Fibroblast of skin of right biceps (primary cell): ENCODE measurements at places on chromosomes 4 and X.

DNA sequence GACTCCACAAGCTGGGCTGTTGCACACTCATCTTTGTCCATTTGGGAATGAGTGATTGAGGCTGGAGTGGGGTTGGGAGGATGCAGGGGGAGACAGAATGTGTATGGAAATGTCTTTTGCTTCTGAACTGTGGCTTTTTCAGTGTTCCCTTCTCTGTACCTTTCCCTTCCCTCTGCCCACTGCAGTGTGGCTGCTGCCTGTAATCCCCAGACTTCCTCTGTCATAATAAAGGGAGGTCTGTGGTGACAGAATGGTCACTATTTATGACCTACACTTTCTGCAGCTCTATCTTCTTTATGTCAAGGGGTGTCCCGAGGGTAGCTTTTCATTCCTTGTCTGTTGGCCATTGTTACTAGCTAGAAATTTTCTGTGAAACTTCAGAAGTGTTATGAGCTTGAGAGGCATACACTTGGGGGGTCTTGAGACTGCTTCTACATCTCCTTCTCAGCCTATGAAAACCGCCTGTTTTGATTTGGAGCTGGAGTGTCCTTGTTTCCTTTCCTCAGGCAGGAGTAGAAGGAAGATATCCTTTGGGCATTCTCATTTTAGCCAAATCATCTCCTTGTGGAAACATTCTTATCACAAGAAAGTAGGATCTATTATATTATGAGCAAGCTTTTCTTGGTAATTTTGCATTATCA lies 63.0 kb downstream of the ANK2 start:
- no peak for DNase-seq

- DNase-seq, result peak; percentile 1
Observed at GRCh38 chrX:17192106-17192505, 182.9 kb upstream of the NHS start.

- no peak for DNase-seq
Observed at GRCh38 chr4:38582889-38583470, 81.0 kb upstream of the KLF3 start.

DNA sequence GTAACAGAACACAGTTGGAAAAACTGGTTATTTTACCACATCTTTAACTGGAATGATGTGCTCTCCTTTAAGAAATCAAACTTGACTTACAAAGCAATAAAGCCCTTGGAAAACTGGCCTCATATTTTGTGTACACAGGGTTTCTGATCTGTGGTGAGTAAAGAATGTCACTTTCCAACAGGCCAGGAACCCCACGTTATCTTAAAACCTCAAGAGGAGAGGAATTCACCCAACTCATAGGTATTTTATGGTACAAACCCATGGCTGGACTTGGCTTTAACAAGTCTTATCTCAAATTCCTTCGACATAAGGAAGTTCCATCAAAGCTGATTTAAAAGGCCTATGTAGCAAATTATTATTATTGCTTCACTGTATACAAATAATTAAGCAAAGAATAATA lies 1735.1 kb downstream of the PCDH7 start:
- DNase-seq, result no peak

- no peak for DNase-seq
Observed at GRCh38 chr4:52950226-52950625, 88.1 kb downstream of the RASL11B start.

DNA sequence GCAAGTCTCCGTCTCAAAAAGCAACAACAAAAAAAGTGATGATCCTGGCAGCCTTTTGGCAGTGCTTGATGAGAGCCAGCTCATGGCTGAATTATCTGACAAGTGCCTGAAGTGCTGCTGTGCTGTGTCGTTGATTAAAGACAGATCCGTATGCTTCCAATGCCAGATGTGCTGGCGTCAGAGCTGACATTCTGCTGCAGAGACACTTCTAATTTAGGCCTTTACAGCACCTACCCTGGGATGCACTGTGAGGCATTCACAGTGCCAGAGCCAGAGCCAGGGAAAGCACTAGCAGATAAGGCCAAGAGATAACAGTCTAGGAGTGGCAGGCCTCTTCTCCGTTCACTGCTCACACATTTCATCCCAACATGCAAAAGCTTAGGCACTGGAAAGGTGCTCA lies 995.5 kb downstream of the RAB28 start:
- no peak for DNase-seq

DNA sequence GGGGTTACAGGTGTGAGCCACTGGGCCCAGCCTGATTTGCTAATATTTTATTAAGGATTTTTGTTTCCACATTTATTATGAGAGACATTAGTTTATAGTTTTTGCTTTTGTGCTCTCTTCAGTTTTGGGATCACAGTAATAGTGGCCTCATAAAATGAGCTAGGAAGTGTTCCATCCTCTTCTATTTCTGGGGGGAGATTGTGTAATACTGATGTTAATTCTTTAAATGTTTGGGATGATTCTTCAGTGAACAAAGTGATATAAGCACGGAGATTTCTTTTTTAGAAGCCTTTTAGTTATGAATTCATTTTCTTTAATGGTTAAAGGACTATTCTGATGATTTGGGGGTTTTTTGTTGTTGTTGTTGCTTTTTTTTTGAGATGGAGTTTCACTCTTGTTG lies 41.3 kb downstream of the RBMX start:
- peak; percentile 4 for DNase-seq

- DNase-seq, result no peak
Observed at GRCh38 chr4:84319124-84319523, 180.0 kb downstream of the NKX6-1 start.

- DNase-seq, result no peak
Observed at GRCh38 chr4:165058666-165059065, 5.0 kb downstream of the TRIM75 start.

- DNase-seq, result no peak
Observed at GRCh38 chrX:96752781-96753180, 68.1 kb downstream of the DIAPH2 start.

- no peak for DNase-seq
Observed at GRCh38 chrX:6909396-6909795, 238.1 kb upstream of the STS start.

- DNase-seq, result peak; percentile 5
Observed at GRCh38 chrX:121579016-121579760, 531.8 kb downstream of the GLUD2 start.

- peak; percentile 16 for DNase-seq
Observed at GRCh38 chrX:109036624-109037023, 300.3 kb upstream of the IRS4 start.

DNA sequence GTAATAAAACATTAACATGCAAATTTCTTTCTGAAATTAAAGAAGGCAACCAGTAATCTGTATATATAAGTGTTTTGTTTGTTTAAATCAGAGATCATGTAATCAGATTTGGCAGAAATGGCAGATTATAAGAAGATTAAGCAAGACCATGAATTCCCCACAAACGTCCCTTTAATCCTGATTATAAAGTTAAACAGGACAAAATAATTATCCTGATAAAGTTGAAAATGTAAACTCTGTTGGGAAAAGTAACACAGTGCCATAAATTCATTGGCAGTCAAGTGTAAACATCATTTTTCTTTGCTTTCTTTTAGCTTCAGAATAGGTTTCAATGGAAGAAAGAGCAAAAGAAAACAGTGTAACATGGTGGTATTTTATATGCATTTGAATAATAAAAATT lies 256.3 kb downstream of the KCNIP4 start:
- DNase-seq, result no peak

DNA sequence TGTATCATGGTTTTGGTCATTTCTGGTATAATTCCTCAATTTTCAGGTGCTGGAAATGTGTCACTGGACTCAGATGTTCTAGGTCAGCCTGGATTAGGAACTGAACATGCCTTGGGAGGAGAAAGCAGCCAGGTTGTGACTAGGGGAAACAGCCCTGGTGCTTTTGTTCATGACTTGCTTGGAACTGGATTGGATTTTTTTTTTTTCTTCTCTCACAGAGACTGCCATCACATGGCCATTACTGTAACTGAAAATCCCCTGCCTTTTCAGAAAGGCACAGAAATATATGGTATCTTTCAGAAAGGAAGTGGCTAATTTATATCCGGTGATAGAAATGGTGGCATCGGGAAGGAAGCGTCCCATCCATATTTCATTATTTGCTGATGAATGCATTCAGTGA lies 34.6 kb downstream of the SEPTIN11 start:
- peak; percentile 75 for DNase-seq

DNA sequence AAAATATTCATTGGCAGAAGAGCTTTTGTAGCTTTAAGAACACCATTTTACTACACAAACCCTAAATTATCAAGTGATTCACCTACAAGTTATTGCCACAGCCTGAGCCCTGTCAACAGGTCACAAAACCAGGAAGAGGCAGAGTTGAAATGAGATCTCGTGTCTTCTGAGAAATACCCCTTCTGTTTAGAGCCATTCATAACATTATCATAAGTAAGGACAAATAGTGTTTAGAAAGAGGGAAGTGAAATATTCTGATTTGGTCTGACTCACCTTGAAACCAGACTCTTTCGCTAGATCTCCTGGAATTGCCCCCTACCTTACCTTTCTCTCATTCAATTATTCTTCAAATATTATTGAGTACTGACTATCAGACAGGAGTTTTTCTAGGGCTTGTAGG lies 5.9 kb downstream of the ETDB start:
- DNase-seq, result no peak

DNA sequence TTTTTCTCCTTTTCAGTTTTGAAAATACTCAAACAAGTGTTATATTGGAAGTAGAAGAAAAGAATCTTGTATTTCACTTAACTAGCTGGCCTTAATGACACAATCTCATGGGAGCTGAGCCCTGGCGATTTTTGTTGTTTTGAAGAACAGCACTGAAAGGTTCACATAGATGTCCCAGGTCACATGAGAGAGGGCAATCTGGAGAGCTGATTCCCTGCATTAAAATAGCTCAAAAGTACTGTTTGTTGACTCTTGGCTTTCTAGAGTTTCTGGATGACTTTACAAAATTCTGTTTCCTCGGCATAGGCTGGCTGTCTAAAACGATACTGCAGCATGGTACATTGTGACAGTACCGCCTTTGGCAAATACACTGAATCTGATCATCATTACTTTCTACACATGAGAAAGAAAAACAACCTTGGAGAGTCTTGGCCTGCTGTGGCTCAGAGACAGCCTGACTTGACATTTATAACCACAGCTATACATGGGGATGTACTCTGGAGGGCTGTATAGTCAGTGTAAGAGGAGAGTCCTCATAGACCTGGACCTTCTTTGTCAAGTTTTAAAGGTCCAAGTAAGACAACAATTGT lies 119.8 kb upstream of the PDLIM3 start:
- DNase-seq, result no peak

DNA sequence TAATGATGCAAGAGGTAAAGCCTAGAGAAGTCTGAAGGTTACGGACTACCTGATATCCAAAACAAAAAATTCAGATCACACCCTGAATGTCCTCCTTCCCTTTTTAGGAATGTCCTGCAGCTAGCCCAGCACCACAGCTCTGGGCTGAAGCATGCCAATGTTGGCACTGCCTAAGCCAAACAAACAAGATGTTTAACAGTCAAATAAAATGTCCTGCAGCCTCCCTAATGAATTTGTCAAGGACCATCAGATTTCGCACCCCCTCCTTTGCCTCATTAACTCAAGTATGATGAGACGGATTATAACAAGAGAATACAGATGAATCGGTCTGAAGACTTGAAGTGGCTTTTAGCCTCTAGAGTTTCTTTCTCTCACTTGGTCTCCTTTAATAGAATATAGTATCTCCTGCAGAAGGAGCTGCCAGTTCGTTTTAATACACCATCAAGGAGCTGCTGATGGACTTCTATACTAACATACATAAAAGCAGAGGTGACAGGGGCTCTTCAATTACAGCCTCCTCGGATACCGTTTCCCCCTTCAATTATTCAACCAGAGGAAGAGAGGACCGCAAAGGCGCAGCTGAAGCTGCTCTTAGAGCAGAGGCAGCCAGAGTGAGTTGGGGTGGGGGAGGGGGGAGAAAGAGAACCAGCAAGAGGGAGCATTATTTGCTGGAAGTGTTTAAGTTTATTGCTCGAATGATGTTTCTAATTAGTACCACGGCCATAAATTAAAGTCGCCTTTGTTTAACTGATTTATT lies 3.0 kb upstream of the MAB21L2 start:
- DNase-seq, result peak; percentile 36

DNA sequence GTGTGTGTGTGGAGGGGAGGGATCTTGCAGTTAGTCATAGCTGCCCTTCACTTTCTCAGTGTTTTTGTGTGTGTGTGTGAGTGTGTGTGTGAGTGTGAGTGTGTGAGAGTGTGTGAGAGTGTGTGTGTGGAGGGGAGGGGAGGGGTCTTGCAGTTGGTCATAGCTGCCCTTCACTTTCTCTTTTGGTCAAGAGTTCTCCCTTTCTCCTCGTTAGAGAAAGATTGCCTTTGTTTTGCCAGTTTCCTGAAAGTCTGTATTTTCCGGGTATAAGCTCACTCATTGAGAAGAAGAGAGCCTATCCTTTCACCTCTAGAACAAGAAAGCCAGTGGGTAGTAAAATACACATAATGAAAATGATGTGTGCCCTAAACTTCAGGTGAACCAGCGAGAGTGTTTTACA lies 75.2 kb upstream of the ENPP6 start:
- DNase-seq, result no peak

GRCh38 chr4:122583906-122584305 lies 37.0 kb downstream of the IL21 start:
- DNase-seq, result peak; percentile 38

DNA sequence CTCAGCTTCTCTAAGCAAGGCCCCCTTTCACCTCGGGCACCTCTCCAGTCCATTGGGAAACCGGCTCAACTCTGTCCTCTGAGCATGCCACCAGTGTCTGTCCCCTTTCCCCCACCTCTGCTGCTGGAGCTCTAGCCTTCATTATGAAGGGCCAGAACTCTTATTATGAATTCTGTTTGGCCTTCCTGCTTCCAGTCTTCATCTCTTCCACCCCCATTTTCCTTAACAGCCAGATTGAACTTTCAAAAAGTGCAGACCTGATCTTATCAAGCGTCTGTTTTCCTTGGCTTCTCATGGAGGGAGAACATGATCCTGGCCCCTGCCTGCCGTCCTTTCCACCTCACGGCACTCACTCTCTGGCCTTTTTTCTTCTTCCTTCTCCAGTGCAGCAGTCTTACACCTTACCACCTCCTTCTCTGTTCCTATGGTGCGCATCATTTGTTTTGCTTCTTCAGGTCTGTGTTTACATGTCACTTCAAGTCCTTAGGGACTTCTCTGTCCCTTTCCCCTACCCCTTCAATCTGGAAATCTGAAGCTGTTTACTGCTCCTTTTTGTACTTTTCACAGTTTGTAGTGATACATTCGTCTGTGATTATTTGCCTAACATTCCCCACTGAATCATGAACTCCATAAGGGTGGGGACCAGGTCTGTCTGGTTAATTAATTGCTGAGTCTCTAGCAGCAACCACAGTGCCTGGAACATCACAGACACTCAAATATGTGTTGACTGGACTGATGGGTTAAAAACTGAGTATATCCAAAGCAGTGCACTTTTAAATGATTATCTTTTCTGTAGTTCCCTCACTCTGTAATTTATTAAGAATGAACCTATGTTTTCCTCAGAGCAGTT lies 55.8 kb downstream of the FNIP2 start:
- peak; percentile 50 for DNase-seq

GRCh38 chr4:109658871-109659410 lies 44.3 kb downstream of the CASP6 start:
- DNase-seq, result no peak
